NCI-H1105 (cell line): ENCODE measurements at places on chromosomes 3 and 15.
A peak's percentile ranks its signal among the peaks of the same experiment; 100 is the strongest.

- DNase-seq, result no peak
Observed at GRCh38 chr3:9013782-9014563, 50.7 kb upstream of the RAD18 start.

DNA sequence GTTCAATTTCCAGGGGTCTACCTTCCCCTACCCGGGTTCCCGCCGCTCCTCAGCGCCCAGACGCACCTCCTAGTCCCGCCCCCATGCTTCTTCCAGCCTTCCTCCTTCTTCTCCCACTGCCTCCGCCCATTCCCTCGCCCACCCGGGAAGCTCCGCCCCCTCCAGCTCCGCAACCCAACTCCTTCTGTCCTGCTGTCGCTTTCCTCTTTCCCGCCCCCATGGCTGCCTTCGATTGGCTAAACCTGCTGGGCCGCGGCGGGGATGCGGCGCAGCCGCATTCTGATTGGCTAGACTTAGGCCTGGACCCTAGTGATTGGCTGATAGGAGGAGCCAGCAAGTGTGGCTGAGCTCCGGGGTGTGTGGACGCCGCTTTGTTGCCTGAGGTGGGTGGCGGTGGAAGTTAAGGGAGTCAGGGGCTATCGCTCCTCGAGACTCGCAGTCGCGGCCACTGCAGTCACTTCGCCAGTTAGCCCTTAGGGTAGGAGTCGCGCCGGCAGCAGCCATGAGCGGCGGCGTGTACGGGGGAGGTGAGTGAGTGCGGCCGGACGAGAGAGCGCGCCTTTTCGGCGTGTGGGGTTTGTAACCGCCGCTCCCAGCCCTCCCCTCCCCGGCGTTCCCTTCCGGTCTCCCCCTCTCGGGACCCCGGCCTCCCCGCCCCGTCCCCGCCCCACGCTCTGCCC, at the start of gene ACTL6A:
ACTL6A (plus strand) TSS at position 336 of the 680 bp plus-strand sequence; CDS start at position 503, 167 bp downstream.
- DNase-seq, result peak; percentile 100

- no peak for DNase-seq
Observed at GRCh38 chr3:37505415-37505814, 331.0 kb upstream of the LRRFIP2 start.

DNA sequence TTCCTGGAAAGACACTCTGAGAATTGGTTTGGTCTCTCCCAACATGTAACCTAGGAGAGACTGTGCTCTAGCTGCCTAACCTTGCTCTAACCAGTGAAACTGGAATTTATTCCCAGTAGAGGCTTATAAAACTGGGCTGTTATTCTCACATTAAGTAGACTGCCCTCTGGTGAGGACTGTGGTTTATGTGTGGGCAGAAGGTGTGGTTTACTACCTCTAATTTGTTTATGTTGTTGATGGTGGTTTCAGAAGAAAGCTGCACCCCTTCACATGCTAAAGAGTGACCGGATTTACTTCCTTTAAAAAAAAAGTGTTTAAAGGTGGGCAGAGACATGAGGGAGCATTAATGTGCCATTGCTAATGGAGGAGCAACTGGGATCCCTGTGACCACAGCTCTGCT, 273.2 kb downstream of the MECOM start:
- no peak for DNase-seq

- no peak for DNase-seq
Observed at GRCh38 chr15:57298843-57299550, 77.3 kb upstream of the CGNL1 start.

DNA sequence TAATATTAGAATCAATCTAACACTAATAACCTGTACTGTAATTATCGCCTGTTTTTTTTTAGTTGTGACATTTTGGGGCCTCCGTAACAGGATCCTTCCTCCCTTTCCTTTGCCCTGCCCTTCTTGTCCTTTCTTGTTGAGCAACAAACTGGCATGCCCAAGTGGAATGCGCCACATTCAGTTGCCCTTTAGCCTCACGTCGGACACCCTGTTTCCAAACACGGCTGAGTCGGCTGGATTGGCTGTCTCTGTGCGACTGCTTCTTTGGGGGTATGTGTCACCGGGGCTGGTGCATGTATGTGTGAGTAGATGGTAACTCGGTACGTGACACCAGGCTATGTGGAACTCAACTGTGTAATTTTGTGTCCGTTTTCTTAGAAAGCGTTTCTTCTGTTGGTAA, 24.1 kb downstream of the TRAK1 start:
- DNase-seq, result no peak

DNA sequence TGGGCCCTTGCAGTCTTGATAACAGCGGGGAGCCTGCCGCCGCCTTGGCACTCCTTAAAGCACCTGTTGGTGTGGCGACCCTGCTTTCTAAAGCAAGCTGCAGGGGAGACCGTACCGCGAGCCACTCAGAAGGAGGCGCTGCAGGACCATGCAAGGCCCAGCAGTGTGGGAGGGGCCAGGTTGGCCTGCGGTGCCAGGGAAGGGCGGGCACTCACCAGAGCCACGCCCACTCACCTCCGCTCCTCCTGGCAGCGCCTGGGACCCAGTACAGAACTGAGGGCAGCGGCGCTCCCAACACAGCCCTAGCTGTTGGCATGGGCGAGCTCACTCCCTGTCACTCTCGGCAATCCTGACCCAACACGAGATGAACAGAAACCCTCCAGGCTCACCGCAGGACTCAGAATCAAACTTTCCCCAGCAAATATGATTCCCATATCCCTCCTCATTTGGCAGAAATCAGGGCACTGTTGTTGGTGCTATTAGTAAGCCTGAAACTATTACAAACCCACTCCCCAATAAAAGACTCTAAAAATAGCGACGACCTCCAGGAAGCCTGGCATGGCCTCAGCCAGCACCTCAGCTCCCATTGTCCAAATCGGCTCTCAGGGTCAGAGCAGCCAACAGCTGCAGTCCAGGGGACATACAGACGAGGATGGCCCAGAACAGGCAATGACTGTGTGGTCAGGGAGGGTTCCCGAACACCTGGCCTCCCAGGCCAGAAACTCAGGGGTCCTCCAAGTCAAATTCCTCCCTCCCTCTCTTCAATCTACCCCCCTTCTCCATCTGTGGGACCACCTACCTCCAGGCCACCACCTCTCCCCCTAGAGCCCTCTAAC, 77.2 kb downstream of the TBC1D2B start:
- no peak for DNase-seq

- DNase-seq, result no peak
Observed at GRCh38 chr15:35693886-35694285, 147.9 kb upstream of the DPH6 start.

GRCh38 chr3:98733053-98733811, 29.9 kb upstream of the ST3GAL6 start:
- peak; percentile 9 for DNase-seq
